ENCODE measurements at places on chromosomes 12 and 14. TPM values are rescaled to one million over a fixed set of nuclear protein-coding genes. Genes with fewer than 3 reads are reported as not detected.

The GALNT8 gene
- not detected for total RNA-seq

The PROX2 gene
- not detected for total RNA-seq

The CHPT1 gene
- total RNA-seq = 64.8 TPM

The LRP6 gene
- 25.2 TPM for total RNA-seq

The LRRIQ1 gene
- total RNA-seq = 1.0 TPM

The CDKL1 gene
- 8.9 TPM for total RNA-seq

The CD163L1 gene
- total RNA-seq = 0.23 TPM

The ABCD2 gene
- total RNA-seq = 0.01 TPM

The OR9K2 gene
- not detected for total RNA-seq

The MIPOL1 gene
- total RNA-seq = 2.8 TPM

The CACNA2D4 gene
- not detected for total RNA-seq

The CLEC7A gene
- total RNA-seq = not detected

The SP1 gene
- 20.2 TPM for total RNA-seq

The ERG28 gene
- total RNA-seq = 15.4 TPM

The KRT3 gene
- 0.06 TPM for total RNA-seq

The LALBA gene
- total RNA-seq = not detected

The KRT73 gene
- total RNA-seq = not detected

The ADGRD1 gene
- 0.56 TPM for total RNA-seq

The COX8C gene
- total RNA-seq = not detected

The RIPK3 gene
- total RNA-seq = not detected

The TMEM63C gene
- 8.0 TPM for total RNA-seq

The KLRB1 gene
- not detected for total RNA-seq

The SCAF11 gene
- total RNA-seq = 53.7 TPM

The LRP1-AS gene
- total RNA-seq = not detected

The CCDC184 gene
- total RNA-seq = 2.3 TPM

The SLC4A8 gene
- 1.5 TPM for total RNA-seq

The CEP170B gene
- total RNA-seq = 29.4 TPM

The GAPDH gene
- total RNA-seq = 8,044 TPM

The HAL gene
- total RNA-seq = 0.74 TPM

The BATF gene
- total RNA-seq = not detected

The TMEM233 gene
- total RNA-seq = not detected

The ATL1 gene
- total RNA-seq = 5.9 TPM

The TAS2R14 gene
- 0.28 TPM for total RNA-seq

The BICDL1 gene
- total RNA-seq = 3.8 TPM

The AMIGO2 gene
- total RNA-seq = 67.3 TPM

The GDF3 gene
- not detected for total RNA-seq

The KRT82 gene
- not detected for total RNA-seq

The JAG2 gene
- 25.3 TPM for total RNA-seq

The TSHR gene
- not detected for total RNA-seq

The CLEC1A gene
- total RNA-seq = not detected

The MDGA2 gene
- total RNA-seq = not detected

The SIX6 gene
- not detected for total RNA-seq

The OTOGL gene
- not detected for total RNA-seq

The KRT79 gene
- total RNA-seq = 0.06 TPM

The TBX5 gene
- not detected for total RNA-seq

The MIP gene
- 0.15 TPM for total RNA-seq

The LRTM2 gene
- total RNA-seq = 0.05 TPM

The TAS2R30 gene
- not detected for total RNA-seq

The KRT72 gene
- total RNA-seq = not detected

The SIRT4 gene
- total RNA-seq = 0.65 TPM

The OAS2 gene
- 0.08 TPM for total RNA-seq

The NRL gene
- 0.80 TPM for total RNA-seq

The SMIM41 gene
- not detected for total RNA-seq

The OVCH1 gene
- not detected for total RNA-seq

The PITPNM2 gene
- total RNA-seq = 22.9 TPM

The SRRM4 gene
- total RNA-seq = not detected

The ERP27 gene
- not detected for total RNA-seq

Measured in A549 treated with dexamethasone at 1 μM for 4 hours (cell line).